ENCODE measurements at places on chromosomes 4 and X.
A peak's percentile ranks its signal among the peaks of the same experiment; 100 is the strongest.

- no peak for DNase-seq
Measured at GRCh38 chrX:34343001-34343400, 210.9 kb upstream of the FAM47A start.

DNA sequence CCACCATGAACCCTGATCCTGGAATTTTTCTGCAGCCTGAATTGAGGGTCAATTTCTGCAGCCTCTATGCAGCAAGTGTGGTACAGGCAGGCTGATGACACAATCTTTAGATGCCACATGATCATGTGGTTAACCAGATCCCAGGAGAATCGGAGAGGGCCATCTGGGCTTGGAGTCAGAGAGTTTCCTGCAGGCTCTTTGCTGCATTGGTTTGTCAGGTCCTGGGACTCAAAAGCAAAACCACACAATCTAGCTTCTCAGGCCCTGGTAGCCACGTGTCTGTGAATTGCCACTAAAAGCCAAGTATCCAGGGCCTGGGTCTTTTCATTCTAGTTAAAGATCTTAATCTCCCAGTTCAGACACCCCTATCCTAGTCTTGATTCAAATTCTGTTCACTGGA lies 464.5 kb downstream of the BCOR start:
- DNase-seq: no peak

DNA sequence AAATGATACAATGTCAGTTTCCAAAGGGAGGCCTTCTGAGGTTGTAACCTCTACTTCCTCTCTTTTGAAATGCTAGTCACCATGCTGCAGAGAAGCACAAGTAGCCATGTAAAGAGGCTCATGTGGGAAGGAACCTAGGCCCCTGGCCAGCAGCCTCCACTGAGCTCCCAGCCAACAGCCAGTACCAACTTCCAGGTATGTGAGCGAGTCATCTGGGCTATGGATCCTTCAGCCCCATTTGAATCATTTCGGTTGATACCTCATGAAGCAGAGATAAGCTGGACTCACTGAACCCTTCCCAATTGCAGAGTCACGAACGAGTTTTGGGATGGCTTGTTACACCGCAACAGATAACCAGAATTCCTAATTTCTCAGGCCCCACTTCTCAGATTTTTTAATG lies 187.0 kb upstream of the LDB2 start:
- DNase-seq: no peak

DNA sequence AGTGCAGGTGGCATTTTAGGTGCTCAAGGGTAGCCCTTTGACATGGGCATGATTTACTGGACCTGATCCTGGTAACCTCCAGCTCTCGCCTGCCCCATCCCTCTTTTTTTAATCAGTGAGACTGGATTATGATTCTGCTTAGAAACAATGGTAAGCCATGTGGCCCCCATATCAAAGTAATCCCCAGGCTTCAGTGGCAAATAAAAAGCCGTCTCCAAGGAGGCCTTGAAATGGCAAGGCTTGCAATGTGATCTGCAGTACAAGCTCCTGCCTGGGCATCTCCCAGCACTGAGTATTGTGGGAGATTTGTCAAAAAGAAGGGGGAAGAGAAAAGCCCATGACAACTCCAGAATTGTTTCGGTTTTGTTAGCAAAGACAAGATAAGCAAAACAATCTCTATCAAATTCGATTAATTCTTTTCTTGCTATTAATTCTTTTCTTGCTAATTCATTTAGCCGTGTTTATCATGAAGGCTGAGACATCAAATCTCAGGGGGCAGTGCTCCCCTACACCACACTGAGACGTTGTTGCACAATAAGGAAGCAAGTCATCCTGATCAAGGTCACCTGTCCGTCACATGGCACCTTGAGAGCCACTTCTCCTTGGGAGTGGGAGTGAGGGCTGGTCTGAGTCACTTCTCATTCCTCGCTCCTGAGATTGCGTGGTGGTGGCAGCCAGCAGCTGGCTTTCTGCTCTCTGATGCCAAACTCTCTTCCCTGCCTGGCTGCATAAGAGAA lies 312.7 kb upstream of the GATB start:
- DNase-seq: peak; percentile 15
